ENCODE measurements at places on chromosomes 5 and 9. TPM values are rescaled to one million over a fixed set of nuclear protein-coding genes. Genes with fewer than 3 reads are reported as not detected.

CSF1R gene
- 5.8 TPM for total RNA-seq

PTAR1 gene
- total RNA-seq = 17.4 TPM

DNA sequence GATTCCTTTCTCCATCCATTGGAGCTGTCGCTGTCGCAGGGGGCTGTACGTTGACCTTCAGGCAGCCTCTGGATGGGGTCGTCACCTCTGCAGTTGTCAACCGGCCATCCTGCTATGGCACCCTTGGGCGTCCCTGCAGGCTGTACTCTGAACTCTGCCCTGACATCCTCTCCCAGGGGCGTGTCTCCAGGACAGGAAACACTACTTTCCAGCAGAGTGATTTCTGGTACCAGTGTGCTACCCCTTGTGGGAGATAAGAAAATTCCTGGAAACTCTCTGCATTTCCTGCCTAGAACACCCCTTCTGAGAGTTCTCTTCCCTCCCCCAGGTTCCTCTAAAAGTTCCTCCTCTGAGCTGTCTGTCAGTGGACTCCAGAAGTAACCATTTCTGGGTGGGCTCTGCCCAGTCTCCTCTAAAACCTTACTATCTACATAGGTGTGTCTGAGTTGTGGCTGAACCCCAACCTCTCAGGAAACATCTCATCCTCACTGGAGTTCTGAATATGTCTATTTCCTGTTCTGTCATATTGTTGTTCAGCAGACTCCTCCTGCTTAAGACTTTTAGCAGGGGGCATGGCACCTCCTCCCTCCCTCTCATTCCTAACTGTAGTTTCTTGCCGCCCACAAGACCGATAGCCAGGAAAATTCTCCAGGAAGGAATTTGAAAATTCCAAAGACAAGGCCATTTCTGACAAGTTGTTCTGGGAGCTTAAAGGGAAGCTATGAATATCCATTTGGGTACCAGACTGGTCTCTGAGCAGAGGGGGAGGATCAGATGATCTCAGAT lies 145.3 kb upstream of the RASEF start:
- DNase-seq = no peak

CDO1 gene
- total RNA-seq = not detected

FAXDC2 gene
- 0.95 TPM for total RNA-seq

GOLM1 gene
- total RNA-seq = 60.0 TPM

DIMT1 gene
- total RNA-seq = 31.8 TPM

- DNase-seq = no peak
Measured at GRCh38 chr9:123314617-123315016, 41.4 kb upstream of the CRB2 start.

BRINP1 gene
- not detected for total RNA-seq

DNA sequence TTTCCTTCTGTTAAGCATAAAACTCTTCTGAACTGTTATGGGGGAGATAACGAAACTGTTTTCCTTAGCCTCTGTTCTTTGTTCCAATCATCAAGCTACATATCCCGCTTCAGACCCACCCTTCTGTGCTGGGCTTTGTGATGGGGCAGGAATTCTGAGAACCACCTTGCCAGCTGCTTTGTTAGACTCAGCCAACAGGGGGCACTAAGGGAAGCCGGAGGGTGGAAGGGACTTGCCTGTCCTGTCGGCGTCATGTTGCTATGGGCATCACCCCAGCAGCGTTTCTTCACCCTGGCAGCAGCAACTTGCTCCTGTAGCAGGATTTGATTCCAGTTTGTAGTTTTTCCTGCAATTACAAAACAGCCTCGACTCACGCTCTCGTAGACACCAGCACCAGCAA lies 169.1 kb downstream of the CAAP1 start:
- DNase-seq = no peak

PCAT7 gene
- 10.4 TPM for total RNA-seq

GRCh38 chr5:151164687-151165392 lies 7.3 kb upstream of the ANXA6 start:
- DNase-seq = peak; percentile 85

DNA sequence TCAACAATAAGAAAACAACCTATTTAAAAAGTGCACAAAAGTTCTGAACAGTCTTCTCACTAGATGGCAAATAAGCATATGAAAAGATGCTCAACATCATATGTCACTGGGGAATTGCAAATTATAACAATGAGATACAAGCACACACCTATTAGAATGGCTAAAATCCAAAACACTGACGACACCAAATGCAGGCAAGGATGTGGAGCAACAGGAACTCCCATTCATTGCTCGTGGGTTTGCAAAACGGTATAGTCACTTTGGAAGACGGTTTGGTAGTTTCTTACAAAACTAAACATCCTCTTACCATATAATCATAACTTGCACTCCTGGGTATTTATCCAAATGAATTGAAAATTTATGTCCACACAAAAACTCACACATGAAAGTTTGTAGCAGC lies 100.9 kb upstream of the TBC1D2 start:
- DNase-seq = no peak

DNA sequence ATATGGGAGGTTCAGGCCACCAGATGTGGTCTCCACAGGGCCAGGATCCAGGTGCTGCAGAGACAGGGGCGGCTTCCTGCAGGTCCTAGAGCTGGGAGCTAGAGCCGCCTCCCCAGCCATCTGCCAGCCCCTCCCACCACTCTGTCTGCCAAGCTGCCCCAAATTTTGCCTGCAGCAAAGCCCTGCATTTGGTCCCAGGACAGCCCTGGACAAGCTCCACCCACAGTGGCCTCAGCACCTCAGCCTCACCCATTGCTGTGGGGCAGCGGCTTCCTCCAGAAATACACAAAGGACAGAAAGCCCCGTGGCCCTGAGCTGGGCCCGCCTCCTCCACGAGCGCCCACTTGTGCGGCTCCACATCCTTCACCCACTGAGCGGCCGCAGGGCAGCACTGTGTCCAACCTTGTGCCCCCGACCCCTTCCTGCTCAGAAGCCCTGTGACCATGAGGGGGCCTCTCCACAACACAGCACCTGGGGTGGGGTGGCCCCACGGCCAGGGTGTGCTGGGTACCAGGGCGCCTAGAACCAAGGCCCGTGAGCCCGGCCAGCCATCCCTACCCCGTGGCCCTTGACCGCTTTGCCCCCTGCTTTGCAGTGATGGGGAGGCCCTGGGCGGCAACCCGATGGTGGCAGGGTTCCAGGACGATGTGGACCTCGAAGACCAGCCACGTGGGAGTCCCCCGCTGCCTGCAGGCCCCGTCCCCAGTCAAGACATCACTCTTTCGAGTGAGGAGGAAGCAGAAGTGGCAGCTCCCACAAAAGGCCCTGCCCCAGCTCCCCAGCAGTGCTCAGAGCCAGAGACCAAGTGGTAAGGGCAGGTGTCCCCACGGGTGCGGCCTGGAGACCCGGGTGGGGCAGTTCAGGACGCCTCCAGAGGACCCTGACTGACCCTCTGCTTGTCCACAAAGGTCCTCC lies 3.7 kb upstream of the AJM1 start:
- no peak for DNase-seq

CCDC192 gene
- not detected for total RNA-seq

DNA sequence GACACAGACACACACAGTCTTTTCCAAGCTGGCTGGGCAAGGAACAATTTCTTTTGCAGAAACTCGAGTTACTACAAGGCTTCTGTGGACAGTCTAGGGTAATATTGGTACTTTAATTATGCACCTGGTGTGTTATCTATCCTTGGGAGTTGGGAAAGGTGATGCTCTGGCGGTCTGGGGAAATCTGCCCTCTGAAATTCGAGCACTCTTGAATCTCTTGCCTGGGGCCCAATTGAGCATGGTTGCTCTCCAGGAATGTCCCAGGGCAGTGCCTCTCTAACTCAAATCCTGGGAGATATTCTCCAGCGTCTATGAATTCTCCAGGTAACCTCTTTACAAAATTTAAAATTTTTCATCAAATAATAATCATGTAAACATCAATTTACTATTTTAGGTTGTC lies 69.3 kb downstream of the KCNIP1 start:
- no peak for DNase-seq

HTR1A gene
- not detected for total RNA-seq

Data from Caco-2 (cell line).